NAMALWA (cell line): ENCODE measurements at places on chromosomes 12 and 14.

- DNase-seq: no peak
Observed at GRCh38 chr12:26157001-26157400, 32.2 kb upstream of the BHLHE41 start.

GRCh38 chr12:112207397-112207924, 82.1 kb downstream of the TRAFD1 start:
- no peak for DNase-seq

DNA sequence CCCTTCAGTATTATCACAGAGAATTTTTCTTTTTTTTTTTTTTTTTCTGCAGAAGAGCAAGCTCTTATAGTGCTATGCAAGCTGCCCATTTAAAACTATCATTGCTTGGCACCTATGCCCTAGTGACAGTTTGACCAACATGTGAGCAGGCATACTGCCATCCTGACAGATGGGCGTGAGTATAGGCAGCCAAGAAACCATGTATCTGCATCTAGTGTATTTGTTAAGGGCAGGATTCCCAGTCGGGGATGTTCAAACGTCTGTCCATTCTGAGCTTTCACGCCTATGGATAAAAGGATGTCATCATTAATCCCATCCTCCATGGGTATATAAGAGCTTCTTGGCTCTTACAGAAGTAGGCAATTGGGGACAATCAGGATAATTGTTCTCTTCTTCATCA, 8.8 kb downstream of the VRK1 start:
- DNase-seq: no peak

DNA sequence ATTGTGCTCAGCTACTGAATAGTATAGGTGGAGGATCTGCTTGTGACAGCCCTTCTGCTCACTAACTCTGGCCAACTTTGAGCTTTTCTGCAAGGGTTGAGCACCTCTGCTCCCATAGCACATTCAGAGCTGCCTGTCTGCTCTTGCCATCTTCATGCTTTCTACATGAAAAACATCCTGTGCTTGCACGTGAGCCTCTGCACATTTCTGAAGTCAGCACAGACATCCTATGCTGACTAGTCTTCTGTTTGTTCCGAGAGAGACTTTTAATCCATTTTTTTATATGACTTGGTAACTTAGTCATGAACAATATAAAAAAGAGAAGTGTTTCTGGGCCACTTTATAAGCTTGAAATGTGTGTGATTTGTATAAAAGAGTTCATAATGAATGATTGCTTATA, 969.3 kb downstream of the TMTC2 start:
- DNase-seq: no peak
